ENCODE measurements at places on chromosomes 1 and 21.

DNA sequence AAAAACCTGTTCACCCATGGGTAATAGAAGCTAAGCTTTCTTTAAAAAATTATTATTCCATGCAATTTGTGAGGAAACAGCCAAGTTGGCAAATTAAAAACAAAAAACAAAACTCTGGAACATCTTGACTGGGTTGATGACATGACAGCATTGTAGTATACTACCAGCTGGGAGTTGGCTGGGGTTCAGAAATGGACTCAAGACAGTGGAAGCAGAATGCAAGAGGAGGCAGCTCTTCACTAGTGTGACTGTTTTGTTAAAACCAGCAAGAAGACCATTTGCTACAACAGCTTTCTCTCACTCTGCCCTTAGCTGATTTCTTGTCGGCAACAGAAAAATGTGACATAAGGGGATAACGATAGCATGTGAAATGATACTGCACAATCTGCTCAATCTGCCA lies 1298.9 kb upstream of the ADGRL4 start:
- DNase-seq, result no peak

GRCh38 chr21:38490411-38491020 lies 7.8 kb downstream of the ERG start:
- no peak for DNase-seq

DNA sequence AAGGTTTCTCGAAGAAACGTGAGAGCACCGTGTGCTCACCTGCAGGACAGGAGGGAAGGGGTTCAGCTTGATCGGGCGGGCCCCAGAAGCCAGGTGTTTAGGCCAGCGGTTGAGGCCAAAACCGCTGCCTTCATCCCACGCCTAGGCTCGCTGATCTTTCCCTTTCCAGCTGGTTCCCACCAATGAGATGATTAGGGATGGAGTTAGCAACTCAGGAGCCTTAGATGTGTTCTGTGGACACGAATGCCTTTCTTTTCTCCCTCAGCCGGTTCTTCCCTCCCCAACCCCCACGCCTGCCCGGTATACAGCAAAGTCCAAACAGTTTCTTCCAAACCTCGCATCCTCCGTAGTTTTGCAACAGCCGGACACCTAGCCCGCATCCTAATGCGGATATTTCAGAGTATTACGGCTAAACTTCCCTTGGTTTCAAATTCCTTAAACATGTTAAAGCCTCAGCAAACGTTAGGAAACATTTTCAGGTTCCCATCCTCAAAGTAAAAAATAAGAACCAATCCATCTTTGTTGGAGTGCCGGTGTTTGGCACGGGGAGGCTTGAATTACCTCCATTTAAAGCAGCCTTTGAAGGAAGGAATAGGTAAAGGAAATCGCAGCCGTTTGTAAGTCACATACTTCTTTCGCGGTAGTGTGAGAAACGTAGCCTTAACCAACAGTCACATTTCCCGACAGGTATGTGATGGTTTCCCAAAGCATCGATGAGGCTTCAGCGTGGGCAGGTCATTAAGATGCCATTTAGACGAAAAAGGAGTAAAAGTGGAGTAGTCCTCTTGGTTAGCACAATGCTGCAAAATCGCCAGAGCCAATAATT lies 1.1 kb downstream of the LRRC8C start:
- no peak for DNase-seq

GRCh38 chr1:187471555-187471954 lies 642.8 kb downstream of the PLA2G4A start:
- no peak for DNase-seq

- DNase-seq, result no peak
Measured at GRCh38 chr1:93021539-93022134, 57.4 kb upstream of the MTF2 start.

- no peak for DNase-seq
Measured at GRCh38 chr1:245805532-245805931, 650.7 kb downstream of the KIF26B start.
